Activated T-helper 9 cell treated with anti-CD3 and anti-CD28 coated beads, Interleukin-2, amount 50 U/mL, for 16 hours (primary cell): ENCODE measurements at places on chromosomes 7 and 10.

- no peak for DNase-seq
Measured at GRCh38 chr7:133303931-133304330, 51.1 kb downstream of the EXOC4 start.

DNA sequence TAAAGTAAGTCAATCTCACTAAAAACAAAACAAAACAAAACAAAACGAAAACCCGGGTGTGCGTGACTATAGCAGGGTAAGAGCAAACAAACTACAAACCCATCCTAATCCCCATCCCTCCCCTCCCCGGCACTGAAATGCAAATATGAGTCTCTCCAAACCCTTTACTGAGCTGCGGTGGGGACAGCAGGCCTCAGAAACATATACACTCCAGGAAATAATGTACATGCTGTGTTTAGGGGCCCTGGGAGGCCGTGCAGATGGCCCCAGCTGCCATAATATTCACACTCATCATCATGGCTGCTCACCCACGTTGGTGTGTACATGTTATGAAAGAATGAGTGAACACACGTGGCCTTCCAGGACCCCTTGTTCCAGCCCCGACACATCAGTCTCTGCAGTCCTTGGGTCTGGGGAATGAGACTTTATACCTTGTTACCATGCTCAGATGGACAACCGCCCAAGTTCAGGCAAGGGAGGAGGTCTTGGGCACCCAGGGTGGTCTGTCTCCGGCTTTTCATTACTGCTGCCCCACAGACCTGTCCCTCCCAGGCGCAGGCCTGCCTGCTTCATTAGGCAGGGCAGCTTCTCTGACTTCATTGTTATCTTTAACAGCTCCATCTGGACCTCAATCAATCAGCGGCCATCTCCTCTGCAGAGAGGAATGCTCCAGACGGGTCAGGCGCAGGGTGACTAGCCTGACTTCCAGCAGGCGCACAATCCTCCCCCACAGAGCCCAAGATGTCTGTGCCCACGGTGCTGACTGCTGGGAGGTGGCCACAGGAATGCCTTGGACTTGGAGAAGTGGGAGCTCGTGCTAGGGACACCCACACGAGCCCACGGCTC is 20.6 kb downstream of the HSPA12A start:
- no peak for DNase-seq

DNA sequence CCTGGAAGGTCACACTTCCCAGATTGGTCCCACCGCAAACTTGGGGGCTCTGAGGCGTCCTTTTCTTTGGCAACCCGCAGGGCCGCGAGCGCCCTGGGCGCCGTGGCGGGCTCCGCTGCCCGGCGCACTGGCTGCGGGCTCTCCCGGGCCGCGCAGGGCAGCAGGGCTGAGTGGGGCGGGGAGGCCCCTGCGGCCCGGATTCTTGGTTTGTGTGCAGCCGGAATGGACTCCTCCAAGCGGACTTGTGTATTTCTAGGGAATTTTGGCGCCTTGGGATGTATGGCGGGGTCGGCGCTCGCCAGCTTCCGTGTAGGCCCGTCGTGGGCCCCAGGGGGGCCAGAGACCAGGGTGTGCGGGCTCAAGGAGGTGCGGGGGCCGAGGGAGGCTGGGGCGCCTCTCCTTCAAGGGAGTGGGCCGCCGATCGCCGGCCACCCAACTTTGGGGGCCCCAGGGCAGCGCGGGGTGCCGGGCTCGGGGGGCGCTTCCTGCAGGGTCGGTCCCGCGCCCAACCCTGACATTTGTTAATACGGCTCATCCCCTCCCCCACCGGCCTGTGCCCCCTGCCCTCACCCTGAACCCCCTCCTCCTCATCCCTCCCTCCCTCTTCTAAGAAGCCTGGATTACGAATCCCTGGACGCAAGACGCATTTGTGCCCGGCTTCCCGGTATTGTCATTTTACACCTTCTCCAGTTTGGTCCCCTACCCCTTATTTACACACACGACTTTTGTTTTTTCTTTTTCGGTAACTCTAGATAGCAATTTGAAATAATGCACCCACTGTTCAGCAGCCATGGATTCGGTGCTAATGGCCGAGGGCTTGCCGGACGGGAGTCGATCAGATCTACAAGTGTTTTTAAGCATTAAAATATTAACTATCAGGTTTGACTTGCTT is 2.5 kb downstream of the TCF7L2 start:
- no peak for DNase-seq

GRCh38 chr10:7763929-7764328 is 23.9 kb downstream of the KIN start:
- no peak for DNase-seq

- no peak for DNase-seq
Measured at GRCh38 chr7:67858931-67859330, 862.3 kb downstream of the TYW1 start.

GRCh38 chr7:17709127-17709526 is 231.2 kb downstream of the SNX13 start:
- no peak for DNase-seq

GRCh38 chr10:90849956-90850749 is 7.7 kb downstream of the HTR7 start:
- DNase-seq: no peak

GRCh38 chr7:154569916-154570315 is 433.0 kb downstream of the PAXIP1 start:
- no peak for DNase-seq

- no peak for DNase-seq
Measured at GRCh38 chr7:154857728-154858681, 144.9 kb downstream of the PAXIP1 start.

DNA sequence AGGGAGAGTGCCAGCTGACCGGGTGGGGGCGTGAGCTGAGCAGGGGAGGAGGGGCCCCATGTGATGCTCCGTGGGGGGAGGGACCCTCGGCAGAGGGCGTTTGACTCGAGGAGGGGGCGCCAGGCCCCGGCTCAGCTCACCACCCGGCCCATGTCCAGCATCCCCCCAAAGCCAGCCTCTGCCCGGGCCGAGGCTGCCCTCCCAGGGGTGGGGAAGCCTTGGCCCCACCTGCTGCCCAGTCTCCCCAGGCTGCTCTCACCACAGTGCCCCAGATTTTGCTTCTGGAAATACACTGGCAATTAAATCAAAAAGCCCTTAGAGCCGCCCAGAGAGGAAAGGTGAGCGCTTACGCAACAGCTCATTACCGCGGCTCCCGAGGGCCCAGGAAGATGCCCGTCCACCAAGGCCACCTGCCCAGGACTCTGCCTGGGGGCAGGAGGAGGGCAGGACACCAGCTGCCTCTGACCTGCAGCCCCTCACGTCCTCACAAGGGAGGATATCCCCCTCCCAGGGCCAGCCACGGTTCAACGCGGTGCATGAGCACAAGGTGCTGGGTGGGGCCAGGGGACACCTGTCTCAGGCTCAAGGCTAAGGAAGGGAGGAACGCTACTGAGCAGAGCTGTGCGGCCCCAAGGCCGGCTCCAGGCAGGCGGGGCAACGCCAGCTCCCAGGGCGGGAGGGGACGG is 70.0 kb upstream of the INPP5A start:
- DNase-seq: no peak

GRCh38 chr10:126227762-126228134 is 160.5 kb downstream of the ADAM12 start:
- no peak for DNase-seq

GRCh38 chr10:15879663-15880062 is 19.4 kb upstream of the MINDY3 start:
- no peak for DNase-seq

- DNase-seq: no peak
Measured at GRCh38 chr7:371779-372545, 82.0 kb downstream of the FOXL3 start.

GRCh38 chr7:74362266-74362665 is 73.1 kb downstream of the CLIP2 start:
- DNase-seq: no peak

DNA sequence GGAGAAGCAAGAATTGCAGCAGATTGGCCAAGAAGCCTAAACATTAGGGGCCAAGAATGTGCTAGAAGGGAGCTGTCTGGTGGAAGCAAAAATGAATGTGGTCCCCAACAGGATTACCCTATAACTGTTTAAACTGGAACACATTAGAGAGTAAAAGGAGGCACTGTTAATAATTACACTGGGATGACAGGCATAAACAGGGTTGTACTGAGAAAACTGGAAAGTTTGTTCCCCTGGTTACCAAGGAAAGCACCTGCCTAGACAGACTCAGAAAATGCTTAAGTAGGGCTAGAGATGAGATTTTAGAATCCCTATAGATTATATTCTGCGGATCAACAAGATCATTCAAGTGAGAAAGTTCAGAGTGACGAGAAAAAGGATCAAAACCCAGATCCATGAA is 100.8 kb downstream of the CTTNBP2 start:
- no peak for DNase-seq

GRCh38 chr7:66296557-66296956 is 91.4 kb downstream of the TPST1 start:
- DNase-seq: no peak

GRCh38 chr10:24854256-24854655 is 98.2 kb downstream of the PRTFDC1 start:
- DNase-seq: no peak

DNA sequence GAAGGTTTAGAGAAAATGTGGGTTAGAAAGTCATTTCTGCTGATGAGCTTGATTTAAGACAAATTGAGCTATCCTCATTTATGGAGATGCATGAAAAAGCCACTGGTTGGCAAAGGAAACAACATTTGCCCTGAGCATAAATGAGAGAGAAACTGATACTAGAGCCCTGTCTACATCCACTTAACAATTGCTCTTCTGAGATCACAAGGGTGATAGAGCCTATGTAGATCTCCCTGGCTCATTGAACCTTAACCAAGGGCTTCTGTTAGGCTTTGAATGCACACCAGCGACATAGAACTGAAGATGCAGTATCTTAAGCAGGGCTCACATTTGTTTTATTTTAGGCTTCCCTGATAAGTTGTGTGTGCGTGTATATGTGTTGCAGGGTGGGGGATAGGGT is 35.0 kb downstream of the GPR141 start:
- DNase-seq: no peak

DNA sequence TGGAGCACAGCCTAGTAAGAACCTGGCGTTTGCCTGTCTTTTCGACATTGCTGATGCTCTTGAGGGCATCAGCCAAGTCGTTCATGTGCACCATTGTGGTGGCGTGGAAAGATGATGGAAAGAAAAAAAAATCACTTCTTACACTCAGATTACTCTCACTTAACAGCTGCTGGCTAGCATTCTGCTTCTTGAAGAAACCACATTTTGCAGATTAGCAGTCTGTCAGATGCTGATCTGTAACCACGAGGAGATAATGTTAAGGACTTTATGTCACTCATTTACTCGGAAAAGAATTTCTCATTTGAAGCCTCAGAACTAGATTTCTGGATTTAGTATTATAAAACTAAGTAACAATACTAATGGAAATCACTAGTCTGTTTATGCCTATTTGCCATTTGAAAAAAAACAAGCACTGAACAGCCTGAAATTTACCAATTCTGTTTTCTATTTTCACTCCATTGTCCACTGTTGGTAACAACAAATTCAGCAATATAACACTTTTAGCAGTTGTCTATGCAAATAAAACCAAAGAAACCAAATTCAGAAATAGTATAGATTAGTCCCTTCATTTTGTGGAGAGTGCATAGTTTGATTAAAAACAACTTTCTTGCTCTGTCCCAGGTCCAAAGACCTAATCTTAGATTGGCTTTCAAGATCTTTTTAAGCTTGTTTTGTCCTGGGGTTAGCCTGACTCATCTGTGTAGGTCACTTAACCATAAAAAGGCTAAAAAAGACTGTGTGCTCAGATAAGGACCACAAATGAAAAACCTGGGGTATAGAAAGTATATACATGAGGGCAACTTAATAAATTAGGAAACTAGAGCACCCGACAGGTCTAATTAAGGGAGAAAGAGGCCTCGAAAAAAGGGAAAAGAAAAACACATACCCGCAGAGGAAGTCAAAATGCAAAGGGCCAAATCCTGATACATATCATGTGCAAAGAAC is 67.5 kb downstream of the NT5C2 start:
- DNase-seq: no peak

DNA sequence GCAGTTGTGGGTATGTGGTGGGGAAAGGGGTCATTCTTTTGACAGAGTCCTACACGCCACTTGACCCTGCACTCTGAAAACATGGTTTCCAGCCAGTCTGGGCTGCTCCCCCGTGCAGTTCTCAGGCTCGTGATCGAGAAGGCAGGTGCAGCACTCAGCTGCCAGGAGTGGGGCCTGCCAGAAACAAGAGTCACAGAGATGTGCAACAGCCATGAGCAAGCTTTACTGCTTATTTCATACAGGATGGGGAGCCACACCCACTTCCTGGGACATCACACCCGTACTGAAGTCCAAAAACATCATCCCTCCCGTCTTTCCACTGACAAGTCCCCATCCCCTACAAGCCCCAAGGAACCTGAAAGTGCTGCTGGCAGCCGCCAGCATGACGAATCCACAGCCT is 9.3 kb downstream of the ATG9B start:
- no peak for DNase-seq

- DNase-seq: no peak
Measured at GRCh38 chr10:97644936-97645335, 4.5 kb downstream of the PI4K2A start.

DNA sequence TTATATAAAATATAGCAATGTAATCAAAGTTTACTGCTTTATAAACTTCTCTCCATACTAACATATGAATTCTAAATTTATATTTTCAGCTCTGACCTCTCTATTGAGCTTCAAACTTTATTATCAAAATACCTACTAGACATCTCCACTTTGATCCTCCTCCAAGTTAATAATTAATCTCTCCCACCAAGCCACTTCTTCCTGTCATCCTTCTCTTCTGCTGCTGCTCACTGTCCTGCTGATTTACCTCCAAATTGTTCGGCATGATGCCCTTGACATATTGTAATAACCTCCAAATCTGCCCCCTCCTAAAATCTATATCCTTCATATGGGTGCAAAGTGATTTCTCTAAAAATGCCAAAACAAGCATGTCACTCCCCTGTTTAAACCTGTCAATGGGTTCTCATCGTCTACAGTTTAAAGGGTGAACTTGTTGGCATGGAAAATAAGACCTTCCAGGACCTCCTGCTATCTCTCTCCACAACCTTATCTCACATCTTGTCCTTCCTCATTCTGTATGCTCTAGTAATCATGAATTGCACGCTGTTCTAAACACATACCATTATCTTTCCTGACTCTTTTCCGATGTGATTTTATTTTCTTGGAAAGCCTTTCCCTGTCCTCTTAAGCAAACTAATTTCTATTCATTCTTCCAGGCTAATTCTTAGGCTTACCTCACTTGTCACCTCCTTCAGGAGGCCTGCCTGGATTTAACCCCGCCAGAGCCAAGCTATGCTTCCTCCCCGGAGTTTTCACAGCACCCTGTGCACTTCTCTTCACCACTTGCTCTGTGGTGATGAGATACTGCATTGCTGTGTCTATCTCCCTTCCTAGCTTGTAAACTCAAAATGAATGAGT is 52.1 kb upstream of the STK17A start:
- DNase-seq: no peak

DNA sequence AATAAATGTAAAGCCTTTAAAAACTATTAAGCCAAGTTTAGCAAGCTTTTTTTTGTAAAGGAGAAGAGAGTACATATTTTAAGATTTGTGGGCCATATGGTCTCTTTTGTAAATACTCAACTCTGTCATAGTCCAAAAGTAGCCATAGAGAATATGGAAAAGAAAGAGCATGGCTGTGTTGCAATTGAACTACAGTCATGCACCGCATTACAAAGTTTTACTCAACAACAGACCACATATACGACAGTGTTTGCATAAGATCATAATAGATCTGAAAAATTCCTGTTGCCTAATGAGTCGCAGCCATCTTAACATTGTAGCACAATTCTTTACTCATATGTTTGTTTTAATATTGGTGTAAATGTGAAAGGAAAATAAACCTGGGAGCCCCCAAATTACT is 440.8 kb downstream of the HTR7 start:
- DNase-seq: no peak
